ENCODE measurements at places on chromosomes 2 and 18. TPM values are rescaled to one million over a fixed set of nuclear protein-coding genes. Genes with fewer than 3 reads are reported as not detected.

GRCh38 chr2:26650713-26651469 is 9.7 kb upstream of the CIB4 start:
- DNase-seq = no peak

DNA sequence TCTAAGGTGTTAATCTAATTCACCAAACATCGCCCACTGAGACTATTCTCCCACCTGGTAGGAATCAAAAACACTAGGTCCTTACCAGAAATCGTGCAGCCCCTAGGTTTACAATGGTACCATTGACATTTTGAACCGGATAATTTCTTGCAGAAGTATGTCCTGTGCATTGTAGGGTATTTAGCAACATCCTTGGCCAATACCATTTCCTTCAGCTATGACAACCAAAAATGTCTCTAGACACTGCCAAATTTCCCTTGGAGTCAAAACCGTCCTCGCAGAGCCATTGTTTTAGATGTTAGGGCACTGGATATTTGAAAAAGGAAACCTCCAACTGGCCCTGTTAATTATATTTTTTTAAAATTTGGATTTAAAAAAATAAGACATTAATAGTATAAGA is 3.8 kb downstream of the VPS54 start:
- no peak for DNase-seq

GRCh38 chr2:143148757-143149156 is 19.5 kb downstream of the ARHGAP15 start:
- DNase-seq = no peak

GRCh38 chr2:99867770-99868169 is 274.6 kb downstream of the AFF3 start:
- DNase-seq = no peak

GRCh38 chr2:23378496-23378895 is 6.5 kb upstream of the KLHL29 start:
- no peak for DNase-seq

DNA sequence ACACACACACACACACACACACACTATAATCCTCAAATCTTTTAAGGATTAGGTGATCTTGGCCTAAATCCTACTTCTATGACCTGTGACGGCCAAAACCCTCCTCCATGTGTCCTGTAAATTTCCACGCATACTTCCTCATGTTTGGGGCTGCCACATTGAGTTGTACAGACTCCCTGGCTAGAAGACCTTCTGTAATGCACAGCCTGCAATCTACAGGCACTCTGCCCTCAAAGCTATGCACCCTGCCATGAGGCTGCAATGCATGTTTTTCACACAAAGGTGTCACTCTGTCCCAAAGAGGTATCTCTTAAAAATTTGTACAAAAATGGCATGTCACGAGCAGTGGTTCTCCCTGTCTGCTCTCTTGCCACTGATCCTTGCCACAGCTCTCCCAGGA is 26.4 kb upstream of the B4GALT6 start:
- DNase-seq = no peak

PLEKHH2 gene
- polyA plus RNA-seq = 29.2 TPM

DNA sequence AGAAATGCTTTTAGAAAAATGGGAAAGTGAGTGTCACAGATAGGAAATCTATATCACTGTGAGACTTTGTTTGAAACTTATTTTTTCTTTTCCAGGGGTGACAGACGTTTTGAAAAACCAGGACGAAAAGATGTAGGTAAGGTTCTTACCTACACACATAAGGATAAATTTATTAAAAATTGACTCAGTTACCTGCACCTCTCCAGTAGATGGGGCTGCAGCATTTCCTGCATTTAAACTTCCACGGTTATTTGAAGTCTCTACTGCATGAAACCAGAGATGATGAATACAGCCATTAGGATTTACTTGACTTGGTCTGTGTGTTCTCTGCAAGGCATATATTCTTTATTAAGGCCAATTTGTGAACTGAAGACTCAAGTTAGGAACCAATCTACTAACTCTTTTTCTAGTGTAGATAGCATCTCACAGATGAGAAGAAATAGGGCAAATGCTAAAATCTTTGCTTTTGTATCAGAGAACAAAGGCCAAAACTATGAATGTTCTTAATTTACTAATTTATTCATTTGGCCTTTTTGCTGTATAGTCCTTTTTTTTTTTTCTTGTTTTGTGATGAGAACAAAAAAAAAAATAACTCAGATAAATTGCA is 15.0 kb downstream of the KCNJ13 start:
- DNase-seq = peak; percentile 18

DNA sequence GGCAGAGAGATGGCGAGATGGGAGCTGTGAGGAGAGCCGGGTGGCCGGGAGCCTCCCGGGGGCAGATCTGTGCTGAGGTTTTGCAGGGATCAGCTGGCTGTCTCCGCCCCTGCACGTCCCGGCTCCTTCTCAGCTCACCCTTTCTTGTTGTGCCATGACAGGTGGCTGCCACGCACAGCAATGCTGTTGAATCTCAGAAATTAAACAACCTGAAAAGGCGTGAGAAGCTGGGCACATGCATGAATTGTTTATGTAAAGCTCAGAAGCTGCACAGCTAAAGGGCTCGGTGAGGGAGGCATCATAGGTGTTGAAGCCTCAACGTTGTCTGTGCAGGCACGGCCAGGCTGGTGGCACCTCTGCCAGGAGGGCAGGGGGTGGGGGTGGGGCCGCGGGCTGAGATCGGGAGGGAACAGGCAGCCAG is 858 bp upstream of the RTP5 start:
- no peak for DNase-seq

TCF23 gene
- polyA plus RNA-seq = 0.93 TPM

GGCX gene
- polyA plus RNA-seq = 37.7 TPM

DNA sequence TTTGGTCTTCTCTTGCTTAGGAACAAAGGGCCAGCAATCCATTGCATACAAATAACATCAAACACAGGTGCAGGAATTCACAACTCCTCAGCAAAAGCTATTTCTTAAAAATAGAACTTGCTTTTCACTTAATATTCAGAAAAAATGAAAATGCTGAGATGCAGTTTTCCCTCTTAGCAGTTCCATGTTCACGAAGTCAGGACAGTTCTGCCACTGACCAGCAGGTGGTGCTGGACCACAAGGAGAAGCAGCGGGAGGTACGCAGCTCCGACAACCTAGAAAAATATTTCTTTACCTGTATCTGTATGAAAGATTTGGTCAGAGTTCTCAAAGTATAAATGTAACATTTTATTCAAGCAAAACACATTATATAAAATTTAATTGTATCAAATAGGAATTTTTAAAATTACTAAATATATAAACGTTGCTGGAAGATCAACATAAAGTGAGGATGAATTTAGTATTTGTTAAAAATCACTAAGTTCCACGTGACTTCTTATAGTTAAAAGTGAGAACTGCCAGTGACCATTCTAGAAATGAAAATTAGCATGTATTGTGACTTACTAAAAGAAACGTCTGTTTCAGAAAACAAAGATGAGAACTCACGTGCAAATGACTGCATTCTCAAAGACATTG is 48.8 kb downstream of the ADNP2 start:
- DNase-seq = no peak

DNA sequence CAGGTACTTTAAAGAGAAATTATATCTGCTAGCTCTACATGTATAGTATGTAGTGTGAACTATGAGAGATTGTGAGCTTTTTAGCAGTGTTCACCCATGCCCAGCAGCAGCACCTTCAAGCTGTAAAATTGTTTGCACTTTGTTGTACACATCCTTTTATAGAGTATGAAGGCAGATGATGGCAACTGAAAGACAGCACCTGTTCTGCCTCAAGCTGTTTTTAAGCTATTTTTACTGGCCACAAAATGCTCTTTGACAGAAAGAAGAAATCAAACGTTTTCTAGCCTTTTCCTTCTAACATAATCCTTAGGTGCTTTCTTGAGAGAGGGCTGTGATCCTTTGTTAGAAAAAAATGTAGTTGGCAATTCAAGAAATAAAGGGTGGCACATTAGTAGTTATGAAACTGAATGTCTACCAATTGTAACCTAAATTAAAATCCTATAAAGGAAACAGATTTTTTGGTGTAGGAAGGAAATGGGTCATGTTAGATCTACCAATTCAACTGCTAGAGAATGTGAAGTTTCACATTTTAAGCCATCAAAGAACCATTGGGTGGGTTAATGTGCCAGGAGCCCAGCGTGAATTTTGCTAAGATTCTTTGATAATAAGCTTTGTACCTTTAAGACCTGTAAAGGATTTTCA is 59.5 kb downstream of the R3HDM1 start:
- DNase-seq = no peak

- no peak for DNase-seq
Measured at GRCh38 chr2:65378290-65378689, 54.1 kb downstream of the SPRED2 start.

DNA sequence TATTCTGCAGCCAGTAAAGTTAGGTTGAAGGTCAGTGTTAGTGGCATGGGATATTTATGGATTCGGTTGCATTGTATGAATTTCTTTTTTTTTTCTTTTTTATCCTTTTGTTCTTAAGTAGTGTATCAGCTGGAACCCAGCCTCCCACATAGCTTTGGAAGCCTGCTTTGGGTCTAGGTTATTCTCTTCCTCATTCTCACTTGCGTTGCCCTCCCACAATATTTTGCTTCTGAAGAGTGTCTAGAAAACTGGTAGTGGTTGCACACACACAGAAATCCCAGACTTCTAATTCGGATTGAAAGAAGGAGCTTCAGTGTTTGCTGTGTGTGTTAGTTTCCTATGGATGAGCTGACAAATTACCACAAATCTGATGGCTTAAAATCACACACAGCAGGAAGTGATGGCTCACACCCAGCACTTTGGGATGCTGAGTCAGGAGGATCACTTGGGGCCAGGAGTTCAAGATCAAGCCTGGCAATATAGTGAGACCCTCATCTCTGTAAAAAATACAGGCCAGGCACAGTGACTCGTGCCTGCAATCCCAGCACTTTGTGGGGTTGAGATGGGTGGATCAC is 104.8 kb downstream of the ARL4C start:
- no peak for DNase-seq

HOXD8 gene
- polyA plus RNA-seq = 215 TPM

DNA sequence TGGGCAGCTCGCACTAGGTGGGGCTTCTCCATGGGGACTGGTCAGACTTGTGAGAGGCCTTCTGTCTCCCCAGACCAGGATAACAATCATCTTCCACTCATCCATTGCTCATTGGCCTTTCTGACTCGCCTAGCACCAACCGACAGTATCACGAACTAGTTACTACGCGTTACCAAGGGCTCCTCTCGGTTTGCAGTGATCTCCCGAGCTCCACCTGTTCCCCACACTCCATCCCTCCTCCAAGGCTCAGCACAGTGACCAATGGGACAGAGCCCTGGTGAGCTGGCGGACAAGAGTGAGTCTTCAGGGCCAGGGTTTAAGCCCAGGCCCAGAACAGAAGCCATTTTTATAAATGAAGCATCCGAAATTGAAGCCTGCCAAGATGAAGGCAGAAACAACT is 42.8 kb upstream of the SMAD7 start:
- no peak for DNase-seq

GRCh38 chr2:65354773-65355172 is 77.6 kb downstream of the SPRED2 start:
- DNase-seq = no peak

DNA sequence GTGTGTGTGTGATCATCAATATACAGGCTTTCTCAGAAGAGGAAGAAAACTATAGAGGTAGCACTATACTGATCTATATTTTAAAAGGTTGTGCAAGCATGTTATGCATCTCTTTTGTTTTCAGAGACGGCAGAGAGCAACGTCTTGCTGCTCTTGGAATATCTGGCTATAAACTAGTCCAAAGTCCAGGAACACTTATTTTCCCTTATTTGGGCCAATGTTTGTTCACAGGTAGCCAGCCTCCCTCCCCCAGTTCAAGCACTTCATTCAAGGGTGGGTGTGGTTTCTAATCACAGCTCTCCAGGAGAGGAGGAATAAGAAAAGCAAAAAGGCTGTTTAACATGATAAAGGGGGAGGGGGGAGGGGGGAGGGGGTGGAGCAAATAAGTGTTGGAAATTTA is 4.2 kb downstream of the FZD5 start:
- DNase-seq = no peak

- DNase-seq = peak; percentile 38
Measured at GRCh38 chr18:21997207-21998143, 171.9 kb upstream of the GATA6 start.

MOB4 gene
- polyA plus RNA-seq = 57.9 TPM

FBXO11 gene
- 75.8 TPM for polyA plus RNA-seq

DNA sequence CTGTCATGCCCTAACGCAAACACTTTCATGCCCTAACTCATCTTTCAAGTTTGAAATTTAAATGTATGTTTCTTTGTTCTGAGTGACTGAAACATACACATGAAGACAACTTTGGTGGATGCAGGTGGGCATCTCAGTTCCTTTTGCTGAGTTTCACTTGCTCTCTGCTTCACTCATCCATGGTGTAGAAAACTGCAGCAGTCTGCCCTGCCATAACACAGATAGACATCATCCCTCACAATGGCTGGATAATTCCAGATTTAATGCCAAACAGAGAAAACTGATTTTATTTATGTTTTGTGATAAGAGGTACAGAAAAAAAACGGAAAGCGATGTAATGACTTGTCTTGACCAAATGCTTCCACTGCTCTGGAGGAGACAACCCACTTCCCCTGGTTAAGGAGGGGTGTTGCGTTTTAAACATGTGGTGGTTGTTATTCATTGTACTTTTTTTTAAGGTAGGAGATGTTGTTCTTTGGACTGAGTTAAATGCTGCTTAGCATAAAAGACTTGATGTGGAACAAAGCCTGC is 70.4 kb downstream of the RHBDD1 start:
- no peak for DNase-seq

DNA sequence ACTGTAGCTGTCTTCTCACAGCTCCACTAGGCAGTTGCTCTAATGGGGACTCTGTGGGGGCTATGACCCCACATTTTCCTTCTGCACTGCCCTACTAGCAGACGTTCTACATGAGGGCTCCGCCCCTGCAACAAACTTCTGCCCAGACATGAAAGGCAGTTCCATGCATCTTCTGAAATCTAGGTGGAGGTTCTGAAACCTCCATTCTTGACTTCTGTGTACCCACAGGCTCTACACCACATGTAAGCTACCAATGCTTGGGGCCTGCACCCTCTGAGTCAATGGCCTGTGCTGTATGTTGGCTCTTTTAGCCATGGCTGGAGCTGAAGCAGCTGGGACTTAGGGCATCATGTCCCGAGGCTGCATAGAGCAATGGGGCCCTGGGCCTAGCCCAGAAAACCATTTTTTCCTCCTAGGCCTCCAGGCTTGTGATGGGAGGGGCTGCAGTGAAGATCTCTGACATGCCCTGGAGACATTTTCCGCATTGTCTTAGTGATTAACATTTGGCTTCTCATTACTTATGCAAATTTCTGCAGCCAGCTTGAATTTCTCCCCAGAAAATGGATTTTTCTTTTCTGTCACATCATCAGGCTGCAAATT is 123.0 kb downstream of the MYCN start:
- DNase-seq = no peak

GRCh38 chr2:222248256-222248655 is 50.5 kb downstream of the PAX3 start:
- no peak for DNase-seq

GALR1 gene
- 0.06 TPM for polyA plus RNA-seq

- DNase-seq = no peak
Measured at GRCh38 chr18:73283032-73283431, 415.2 kb upstream of the NETO1 start.

CGREF1 gene
- 5.0 TPM for polyA plus RNA-seq

- DNase-seq = no peak
Measured at GRCh38 chr2:102107741-102108070, 34.8 kb upstream of the IL1R1 start.

Measured in right renal cortex interstitium (tissue), 3 donors.